ENCODE measurements at places on chromosomes 12 and 14.
A peak's percentile ranks its signal among the peaks of the same experiment; 100 is the strongest.

DNA sequence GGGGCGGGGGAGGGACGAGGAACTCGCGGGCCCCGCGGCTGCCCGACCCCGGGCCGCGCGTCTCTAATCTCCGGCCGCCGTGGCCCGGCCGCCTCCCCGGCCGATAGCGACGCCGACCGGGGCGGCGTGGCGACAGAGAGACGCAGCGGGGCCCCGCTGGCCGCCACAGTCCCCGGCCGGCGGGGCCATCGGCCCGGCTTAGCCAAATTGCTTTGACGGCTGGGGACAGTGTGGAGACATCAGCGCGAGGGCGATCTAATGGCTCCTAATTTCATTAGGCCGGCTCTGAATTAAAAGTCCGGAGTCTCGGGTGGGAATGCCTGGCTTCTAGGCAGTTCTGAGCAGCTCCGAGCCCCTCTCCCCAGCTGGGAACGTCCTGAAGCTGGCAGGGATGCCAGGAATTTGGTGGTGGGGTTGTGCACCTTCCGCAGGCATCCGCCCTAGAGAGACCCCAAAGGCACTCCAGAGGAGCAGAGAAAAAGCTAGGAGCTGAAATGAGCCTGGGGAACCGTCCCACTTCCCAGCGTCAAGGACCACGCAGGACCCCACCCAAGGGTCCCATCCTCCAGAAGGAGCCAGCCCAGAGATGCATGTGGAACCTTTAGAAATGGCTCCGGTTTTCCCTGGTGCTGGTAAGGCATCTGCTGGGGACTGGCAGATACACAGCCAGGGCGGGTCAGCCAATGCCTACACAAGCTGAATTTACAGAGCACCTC, 9.6 kb downstream of the TBX5 start:
- DNase-seq: no peak

DNA sequence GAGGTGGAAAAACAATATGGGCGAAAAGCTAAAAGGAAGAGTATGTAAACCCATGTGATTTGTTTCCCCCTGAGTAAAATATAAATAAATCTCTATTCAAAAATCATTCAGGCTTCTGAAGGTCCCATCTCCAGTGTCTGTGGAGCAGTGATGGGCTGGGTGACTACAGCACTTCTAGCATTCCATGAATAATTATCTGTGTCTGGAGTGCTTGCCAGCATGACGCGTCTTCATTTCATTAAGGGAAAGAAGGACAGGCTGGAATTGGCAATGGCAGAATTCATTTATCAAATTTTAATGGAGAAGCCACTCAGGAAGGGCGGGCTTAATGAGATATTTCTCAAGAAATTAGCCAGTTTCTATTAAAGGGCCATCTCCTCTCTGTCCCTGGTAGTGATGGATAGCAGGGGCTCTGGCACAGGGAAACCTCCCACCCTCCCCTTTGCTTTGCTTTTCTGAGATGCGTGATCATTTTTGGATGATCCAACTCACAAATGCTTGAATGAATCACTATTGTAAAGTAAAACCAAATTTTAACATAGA, 916.3 kb upstream of the SEL1L start:
- DNase-seq: no peak

DNA sequence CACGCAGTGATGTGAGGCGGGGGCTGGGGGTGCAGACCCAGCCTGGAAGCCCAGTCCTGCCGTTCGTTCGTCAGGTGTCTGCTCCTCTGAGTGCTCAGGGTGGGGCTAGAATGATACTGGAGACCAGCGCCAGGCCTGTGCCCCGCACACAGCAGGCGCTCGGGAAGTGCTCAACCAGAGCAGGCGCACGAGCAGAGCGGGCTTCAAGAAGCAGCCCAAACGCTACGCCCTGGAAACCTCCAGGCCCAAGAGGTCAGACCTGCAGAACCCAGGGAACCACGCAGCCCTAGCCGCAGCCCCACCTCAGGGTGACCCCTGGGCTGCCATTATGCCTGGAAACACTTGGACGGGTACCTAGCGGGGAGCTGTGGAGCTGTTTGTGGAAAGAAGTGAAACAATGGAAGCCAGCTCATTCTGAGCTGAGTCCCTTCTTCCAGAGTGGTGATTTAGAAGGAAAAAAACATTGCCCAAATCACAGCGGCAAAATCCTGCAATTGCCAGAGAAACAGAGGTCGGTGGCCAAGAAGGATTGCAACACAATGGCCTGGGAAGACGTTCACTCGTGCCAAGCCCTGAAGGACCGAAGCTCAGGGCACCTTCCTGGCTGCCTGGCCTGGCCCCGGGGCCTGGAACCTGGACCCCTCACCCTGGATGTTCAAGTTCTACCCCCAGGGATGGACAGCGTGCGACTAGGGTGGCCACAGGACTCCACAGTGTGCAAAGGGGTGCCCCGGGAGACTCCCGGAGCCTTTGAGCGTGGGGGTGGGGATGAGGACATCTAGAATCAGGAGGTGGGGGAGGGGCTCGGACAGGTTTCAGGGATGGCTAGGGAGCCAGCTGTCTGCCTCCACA, 40.4 kb upstream of the DIO3 start:
- DNase-seq: no peak

DNA sequence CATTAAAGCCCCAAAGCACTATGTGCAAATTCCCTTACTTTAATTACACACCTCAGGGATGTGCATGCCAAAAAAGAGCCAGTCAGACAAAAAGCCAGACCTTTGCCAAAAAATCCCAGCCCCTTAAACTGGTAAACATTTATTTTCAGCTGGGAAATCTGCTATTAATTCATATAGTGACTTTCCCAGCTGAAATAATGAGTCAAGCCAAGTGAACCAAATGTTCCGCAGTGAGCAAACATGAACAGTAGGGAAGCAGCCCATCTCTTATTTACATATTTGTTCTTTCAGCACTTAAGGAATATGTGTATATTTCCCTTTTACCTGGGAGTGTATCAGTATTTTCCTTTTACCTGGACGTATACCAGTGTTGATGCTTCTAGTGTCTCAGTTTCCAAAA, 44.0 kb upstream of the OTX2 start:
- DNase-seq: no peak

GRCh38 chr14:75672605-75673192, 11.7 kb downstream of the TTLL5 start:
- no peak for DNase-seq

DNA sequence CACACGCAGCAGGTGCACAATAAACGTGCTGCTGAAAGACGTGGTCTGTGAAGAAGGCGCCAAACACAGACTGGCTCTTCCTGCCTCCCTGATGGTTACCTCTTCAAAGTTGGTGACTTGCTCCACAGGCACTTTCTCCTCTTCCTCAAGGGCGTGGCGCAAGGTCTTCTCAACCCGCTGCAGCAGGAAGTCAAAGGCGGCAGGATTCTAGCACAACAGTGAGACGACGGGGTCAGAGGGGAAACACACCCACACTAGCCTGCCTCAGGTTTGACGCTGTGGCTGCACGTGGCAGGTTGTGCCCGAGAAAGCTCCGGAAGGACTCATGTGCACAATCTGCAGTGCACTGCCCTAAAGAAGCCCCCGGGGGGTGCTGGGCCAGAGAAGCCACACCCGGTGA, 15.0 kb downstream of the POLE start:
- no peak for DNase-seq

DNA sequence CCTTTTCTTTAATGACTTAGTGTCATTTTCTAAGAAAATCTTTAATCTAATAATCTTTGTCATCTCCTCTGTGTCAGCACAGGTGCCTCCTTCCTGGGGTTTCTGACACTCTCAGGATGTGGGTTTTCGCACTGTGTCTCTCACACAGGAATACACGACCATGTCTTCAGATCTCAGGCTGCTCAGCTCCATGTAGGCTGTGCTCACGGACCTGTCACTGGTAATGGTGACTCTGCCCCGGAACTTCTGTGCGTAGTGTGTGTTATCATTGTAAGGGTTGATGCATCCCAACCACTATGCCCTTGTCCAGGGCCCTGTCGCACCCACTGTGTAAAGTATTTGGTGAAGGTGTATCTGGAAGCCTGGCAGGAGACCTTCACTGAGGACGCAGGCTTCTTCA, 647.8 kb downstream of the TMEM121 start:
- DNase-seq: no peak

DNA sequence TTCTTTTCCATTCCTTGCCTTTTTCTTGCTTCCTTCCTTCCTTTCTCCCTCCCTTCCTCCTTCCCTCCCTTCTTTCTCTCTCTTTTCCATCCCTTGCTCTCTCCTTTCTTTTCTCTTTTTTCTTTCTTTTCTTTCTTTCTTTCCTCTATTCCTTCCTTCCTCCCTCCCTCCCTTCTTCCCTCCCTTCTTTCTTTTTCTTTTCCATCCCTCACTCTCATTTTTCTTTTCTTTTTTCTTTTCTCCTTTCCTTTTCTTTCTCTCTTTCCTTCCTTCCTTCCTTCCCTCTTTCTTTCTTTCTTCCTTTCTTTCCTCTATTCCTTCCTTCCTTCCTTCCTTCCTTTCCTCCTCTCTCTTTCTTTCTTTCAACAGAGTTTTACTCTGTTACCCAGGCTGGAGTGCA, 35.1 kb upstream of the PPP4R3A start:
- DNase-seq: no peak

DNA sequence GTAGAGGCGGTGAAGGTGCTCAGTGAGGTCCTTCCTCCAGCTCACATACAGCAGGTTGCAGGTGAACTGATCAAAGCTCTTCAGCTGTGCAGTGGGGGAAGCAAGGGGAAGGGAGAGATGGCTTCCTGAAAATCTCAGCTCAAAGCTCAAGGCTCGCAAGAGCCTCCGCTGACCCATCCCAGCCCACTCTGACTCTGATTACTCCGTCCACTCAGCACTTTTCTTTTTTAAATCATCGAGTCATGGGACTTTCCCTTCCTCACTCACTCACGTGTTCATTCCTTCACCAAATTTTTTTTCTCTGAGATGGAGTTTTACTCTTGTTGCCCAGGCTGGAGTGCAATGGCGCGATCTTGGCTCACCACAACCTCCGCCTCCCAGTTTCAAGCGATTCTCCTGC, 4.7 kb downstream of the ABCD4 start:
- DNase-seq: no peak

GRCh38 chr14:55604488-55604887, 24.5 kb downstream of the KTN1 start:
- no peak for DNase-seq

- no peak for DNase-seq
Observed at GRCh38 chr12:55997535-55997859, 421 bp downstream of the SUOX start.

DNA sequence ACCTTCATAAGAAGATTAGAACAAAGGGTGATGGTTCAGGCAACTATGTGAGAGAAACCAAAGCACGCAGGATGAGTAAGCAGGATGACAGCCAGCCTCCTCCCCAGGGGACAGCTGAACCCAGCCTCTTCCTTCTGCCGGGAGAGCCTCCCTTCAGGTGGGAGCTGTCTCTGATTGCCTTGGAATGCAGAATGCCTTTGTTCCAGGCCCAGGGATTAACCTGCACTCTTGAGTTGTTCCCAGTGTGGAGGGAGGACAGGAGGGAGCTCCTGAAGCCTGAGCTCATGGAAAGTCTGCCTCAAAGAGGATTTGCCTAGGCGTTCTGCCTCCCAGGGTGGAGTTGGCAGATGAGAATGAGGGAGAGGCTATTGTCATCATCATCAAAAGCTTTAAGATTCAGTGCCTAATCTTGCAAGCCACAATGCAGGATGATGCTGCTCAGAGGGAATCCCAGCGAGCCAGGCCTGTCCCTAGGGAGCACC, 3.6 kb upstream of the KRT6A start:
- no peak for DNase-seq

- no peak for DNase-seq
Observed at GRCh38 chr12:89994911-89995310, 286.3 kb upstream of the ATP2B1 start.

GRCh38 chr12:6272300-6273204, 37.9 kb upstream of the PLEKHG6 start:
- no peak for DNase-seq

- no peak for DNase-seq
Observed at GRCh38 chr12:93456077-93456476, 11.2 kb upstream of the MRPL42 start.

DNA sequence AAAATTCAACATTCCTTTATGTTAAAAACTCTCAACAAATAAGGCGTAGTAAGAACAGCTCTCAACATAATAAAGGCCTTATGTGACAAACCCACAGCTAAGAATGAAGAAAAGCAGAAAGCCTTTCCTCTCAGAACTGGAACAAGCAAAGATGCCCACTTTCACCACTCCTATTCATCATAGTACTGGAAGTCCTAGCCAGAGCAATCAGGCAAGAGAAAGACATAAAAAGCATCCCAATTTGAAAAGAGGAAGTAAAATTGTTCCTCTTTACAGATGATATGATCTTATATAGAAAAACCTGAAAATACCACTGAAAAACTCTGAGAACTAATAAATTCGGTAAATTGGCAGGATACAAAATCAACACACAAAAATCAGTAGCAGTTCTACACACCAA, 52.1 kb downstream of the STON2 start:
- DNase-seq: no peak

DNA sequence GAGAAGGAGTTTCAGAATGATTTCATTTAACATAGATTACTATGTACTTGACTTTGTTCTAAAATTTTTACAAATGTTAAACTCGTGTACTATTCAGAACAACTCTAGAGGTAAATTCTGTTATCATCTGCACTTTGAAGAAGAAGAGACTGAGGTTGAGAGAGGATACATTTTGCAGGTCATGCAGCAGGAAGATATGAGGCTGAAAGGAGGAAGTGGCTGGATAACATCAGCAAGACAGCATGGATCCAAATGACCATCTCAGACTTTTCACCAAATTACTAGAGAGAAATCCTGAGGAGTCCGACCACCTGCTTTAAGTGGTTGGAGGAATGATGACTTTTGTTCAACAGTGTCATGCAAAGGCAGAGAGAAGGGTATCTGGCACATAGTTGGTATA, 84.9 kb downstream of the ASCL4 start:
- DNase-seq: no peak

GRCh38 chr14:53306267-53306721, 153.2 kb upstream of the DDHD1 start:
- DNase-seq: peak; percentile 48

DNA sequence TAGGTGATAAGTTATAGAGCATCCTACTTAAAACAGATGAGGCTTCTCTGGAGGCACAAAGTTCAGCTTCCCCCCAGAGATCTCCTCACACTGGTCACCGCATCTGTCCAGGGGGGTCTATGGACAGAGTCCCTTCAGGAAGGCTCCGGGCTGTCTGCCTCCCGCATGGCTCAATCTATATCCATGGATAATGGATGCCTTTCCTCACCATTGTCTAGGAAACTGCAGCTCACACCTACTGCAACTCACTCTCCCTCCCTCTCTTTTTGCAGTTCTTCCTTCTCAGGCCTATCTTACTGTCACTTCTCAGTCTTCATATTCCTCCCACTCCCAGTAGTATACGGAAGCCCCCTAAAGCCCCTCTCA, 100.6 kb upstream of the BCL2L14 start:
- no peak for DNase-seq

DNA sequence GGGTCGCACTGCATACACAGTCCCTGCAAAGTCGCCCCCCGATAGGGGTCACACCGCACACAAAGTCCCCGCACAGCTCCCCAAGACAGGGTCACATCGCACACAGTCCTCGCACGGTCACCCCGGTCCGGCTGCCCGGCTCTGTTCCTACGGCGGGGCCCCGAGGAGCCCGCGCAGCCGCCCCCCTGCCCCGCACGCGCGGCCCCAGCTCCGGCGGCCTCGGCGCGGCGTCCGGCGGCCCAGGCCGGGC, 300 bp downstream of the SSH1 start:
- no peak for DNase-seq

- DNase-seq: no peak
Observed at GRCh38 chr14:36975834-36976233, 196.6 kb downstream of the SLC25A21 start.
